A549 treated with dexamethasone at 1 μM for 4 hours (cell line): ENCODE measurements at places on chromosomes 3 and 15. TPM values are rescaled to one million over a fixed set of nuclear protein-coding genes. Genes with fewer than 3 reads are reported as not detected.

The HIGD2B gene
- total RNA-seq, result 0.10 TPM in 1 of 5 replicates, not detected in the others

The QRICH1 gene
- 34.0 to 45.6 TPM (median 41.5 TPM) in 5 replicates for total RNA-seq

The SERPINI2 gene
- not detected in 5 replicates for total RNA-seq

The GPR156 gene
- total RNA-seq, result 0.25 to 0.59 TPM (median 0.38 TPM) in 5 replicates

The FMN1 gene
- 0.33 to 0.54 TPM (median 0.38 TPM) in 5 replicates for total RNA-seq

The SEMA3B gene
- total RNA-seq, result 5.0 to 7.7 TPM (median 6.3 TPM) in 5 replicates

The TMCO5A gene
- total RNA-seq, result not detected in 5 replicates

The DUSP7 gene
- 18.8 to 25.6 TPM (median 23.9 TPM) in 5 replicates for total RNA-seq

The GPR171 gene
- total RNA-seq, result not detected in 5 replicates

The LIPC gene
- 0.04 to 0.21 TPM (median 0.06 TPM) in 3 of 5 replicates, not detected in the others for total RNA-seq

The SH3BP5 gene
- total RNA-seq, result 14.6 to 16.0 TPM (median 15.7 TPM) in 5 replicates

The SH2D7 gene
- not detected in 5 replicates for total RNA-seq

The MKRN3 gene
- total RNA-seq, result 1.1 to 2.1 TPM (median 1.9 TPM) in 5 replicates

The CNTN3 gene
- total RNA-seq, result not detected in 5 replicates

The RTP3 gene
- not detected in 5 replicates for total RNA-seq

The SGO1 gene
- 12.0 to 17.4 TPM (median 15.8 TPM) in 5 replicates for total RNA-seq

The TMEM212 gene
- not detected in 5 replicates for total RNA-seq

The MGLL gene
- 59.3 to 81.4 TPM (median 68.7 TPM) in 5 replicates for total RNA-seq

The IMPDH2 gene
- total RNA-seq, result 162 to 178 TPM (median 171 TPM) in 5 replicates

The CHDH gene
- total RNA-seq, result 1.4 to 2.4 TPM (median 1.8 TPM) in 5 replicates

The CPLX3 gene
- total RNA-seq, result 0.05 to 0.06 TPM in 2 of 5 replicates, not detected in the others

The TIGIT gene
- total RNA-seq, result not detected in 5 replicates

The HRG gene
- not detected in 5 replicates for total RNA-seq

The HGD gene
- total RNA-seq, result 17.7 to 25.2 TPM (median 21.9 TPM) in 5 replicates

The JMJD7 gene
- 2.8 to 3.3 TPM (median 3.1 TPM) in 5 replicates for total RNA-seq

The FAM107A gene
- 0.37 to 0.54 TPM (median 0.46 TPM) in 5 replicates for total RNA-seq

The DZIP1L gene
- total RNA-seq, result 8.0 to 12.5 TPM (median 11.0 TPM) in 5 replicates

The PLOD2 gene
- 84.0 to 118 TPM (median 99.0 TPM) in 5 replicates for total RNA-seq

The SLC22A13 gene
- total RNA-seq, result 0.07 to 0.09 TPM (median 0.08 TPM) in 4 of 5 replicates, not detected in the other

The SMAD6 gene
- total RNA-seq, result 23.0 to 36.8 TPM (median 31.8 TPM) in 5 replicates

The WDR72 gene
- 5.8 to 8.0 TPM (median 6.7 TPM) in 5 replicates for total RNA-seq

The MINAR1 gene
- total RNA-seq, result 0.41 to 0.59 TPM (median 0.53 TPM) in 5 replicates

The PAQR5 gene
- total RNA-seq, result 64.6 to 109 TPM (median 96.1 TPM) in 5 replicates

The SPINK8 gene
- not detected in 5 replicates for total RNA-seq

The IL17RD gene
- total RNA-seq, result 0.62 to 1.3 TPM (median 1.2 TPM) in 5 replicates

The CRYGS gene
- 0.41 to 0.96 TPM (median 0.71 TPM) in 5 replicates for total RNA-seq

The SPG21 gene
- 115 to 133 TPM (median 124 TPM) in 5 replicates for total RNA-seq

The TUBGCP5 gene
- total RNA-seq, result 21.1 to 28.5 TPM (median 25.8 TPM) in 5 replicates

The CASR gene
- total RNA-seq, result not detected in 5 replicates

The C2CD4A gene
- 0.11 to 0.14 TPM (median 0.12 TPM) in 5 replicates for total RNA-seq

The RLBP1 gene
- total RNA-seq, result not detected in 5 replicates

The HDC gene
- total RNA-seq, result 0.05 to 0.09 TPM (median 0.08 TPM) in 4 of 5 replicates, not detected in the other

The ATP8B4 gene
- total RNA-seq, result 0.72 to 1.1 TPM (median 0.94 TPM) in 5 replicates

The CIP2A gene
- total RNA-seq, result 13.1 to 21.1 TPM (median 20.1 TPM) in 5 replicates

The CACNA2D2 gene
- total RNA-seq, result 0.48 to 0.77 TPM (median 0.67 TPM) in 5 replicates

The CHCHD6 gene
- 17.9 to 21.9 TPM (median 19.2 TPM) in 5 replicates for total RNA-seq

The GOLGA6A gene
- 0.02 to 0.32 TPM (median 0.19 TPM) in 5 replicates for total RNA-seq

The NR1I2 gene
- not detected in 5 replicates for total RNA-seq

The COL7A1 gene
- total RNA-seq, result 87.7 to 170 TPM (median 128 TPM) in 5 replicates

The TMEM207 gene
- total RNA-seq, result not detected in 5 replicates

The AADAC gene
- 9.0 to 12.4 TPM (median 11.0 TPM) in 5 replicates for total RNA-seq

The RGMA gene
- total RNA-seq, result 0.21 to 0.56 TPM (median 0.37 TPM) in 5 replicates

The ACTR8 gene
- total RNA-seq, result 14.3 to 16.9 TPM (median 16.5 TPM) in 5 replicates

The P2RY12 gene
- total RNA-seq, result not detected in 5 replicates

The SNUPN gene
- 29.0 to 31.8 TPM (median 30.8 TPM) in 5 replicates for total RNA-seq

The OIP5 gene
- total RNA-seq, result 11.3 to 12.7 TPM (median 12.1 TPM) in 5 replicates

The SMCO1 gene
- not detected in 5 replicates for total RNA-seq

The ITIH1 gene
- total RNA-seq, result 0.06 TPM in 1 of 5 replicates, not detected in the others
